Thyroid gland (tissue), 4 donors: ENCODE measurements at places on chromosomes 3 and 15. TPM values are rescaled to one million over a fixed set of nuclear protein-coding genes. Genes with fewer than 3 reads are reported as not detected.

DNA sequence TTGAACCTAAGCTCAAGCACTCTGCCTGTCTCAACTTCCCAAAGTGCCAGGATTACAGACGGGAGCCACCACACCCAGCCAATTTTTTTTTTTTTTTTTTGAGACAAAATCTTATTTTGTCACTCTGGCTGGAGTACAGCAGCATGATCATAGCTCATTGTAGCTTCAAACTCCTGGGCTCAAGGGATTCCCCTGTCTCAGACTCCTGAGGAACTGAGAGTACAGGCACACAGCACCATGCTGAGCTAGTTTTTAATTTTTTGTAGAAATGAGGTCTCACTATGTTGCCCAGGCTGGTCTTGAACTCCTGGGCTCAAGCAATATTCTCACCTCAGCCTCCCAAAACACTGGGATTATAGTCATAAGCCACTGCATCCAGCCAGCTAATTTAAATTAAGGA lies 36.8 kb upstream of the SUCLG2 start:
- DNase-seq = no peak

GRCh38 chr3:119911748-119912147 lies 129.8 kb downstream of the NR1I2 start:
- DNase-seq = no peak

GRCh38 chr3:169998668-169999131 lies 32.1 kb downstream of the SEC62 start:
- no peak for DNase-seq

- DNase-seq = no peak
Observed at GRCh38 chr15:94238539-94239118, 7.3 kb downstream of the MCTP2 start.

GRCh38 chr3:69033470-69033869 lies 18.7 kb downstream of the TMF1 start:
- DNase-seq = no peak

DNA sequence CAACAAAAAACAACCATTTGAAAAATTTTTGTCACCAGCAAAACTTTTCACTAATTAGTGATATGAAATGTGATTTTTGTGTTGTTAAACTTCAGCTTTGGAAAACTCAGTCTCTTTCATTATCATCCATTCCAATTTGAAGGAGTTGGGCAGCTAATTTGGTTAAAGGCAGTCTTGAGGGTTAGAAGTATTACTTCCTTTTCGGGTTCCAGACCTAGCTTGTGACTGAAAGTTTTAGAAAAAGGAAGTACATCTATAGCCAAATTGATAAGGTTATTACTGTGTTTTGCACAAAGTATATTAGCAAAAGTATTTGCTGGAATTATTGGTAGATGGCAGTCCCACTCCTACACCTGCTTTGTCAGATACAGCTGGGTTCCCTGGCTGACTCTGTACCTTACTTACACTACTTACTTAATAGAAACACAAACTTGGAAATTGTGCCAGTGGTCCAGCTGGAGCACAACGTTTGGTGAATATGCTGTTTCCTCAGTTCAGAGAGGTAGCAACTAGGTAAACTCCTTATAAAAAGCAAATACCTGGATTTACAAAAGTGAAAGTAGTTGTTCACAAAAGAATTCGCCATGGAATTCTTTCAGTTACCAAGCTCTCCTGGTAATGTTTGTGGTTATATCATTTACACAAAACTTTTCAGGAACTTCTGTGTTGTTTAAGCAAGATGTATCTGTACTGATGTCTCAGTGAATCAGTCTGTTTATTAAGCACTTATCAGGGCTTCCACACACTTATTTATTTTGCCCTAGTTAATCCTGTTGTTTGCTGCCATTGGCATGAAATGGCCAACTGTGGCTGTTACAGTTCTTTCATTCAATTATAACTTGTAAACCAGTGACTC lies 31.6 kb downstream of the TIPARP start:
- DNase-seq = no peak

DNA sequence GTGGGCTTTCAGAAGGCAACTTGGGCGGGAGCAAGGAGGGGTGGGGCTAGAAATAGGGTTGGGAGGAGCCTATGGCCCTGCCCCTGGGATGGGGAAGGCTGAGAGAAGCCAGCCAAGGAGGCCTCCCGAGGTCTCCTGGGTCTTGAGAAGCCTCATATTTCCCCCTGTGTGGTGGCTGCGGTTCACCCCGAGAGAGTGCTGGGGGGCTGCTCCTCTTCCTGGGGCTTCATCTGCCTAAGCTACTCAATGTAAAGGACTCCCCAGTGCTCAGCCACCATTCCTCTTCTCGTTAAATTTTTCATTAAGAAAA lies 174.3 kb downstream of the SMAD6 start:
- no peak for DNase-seq

DNA sequence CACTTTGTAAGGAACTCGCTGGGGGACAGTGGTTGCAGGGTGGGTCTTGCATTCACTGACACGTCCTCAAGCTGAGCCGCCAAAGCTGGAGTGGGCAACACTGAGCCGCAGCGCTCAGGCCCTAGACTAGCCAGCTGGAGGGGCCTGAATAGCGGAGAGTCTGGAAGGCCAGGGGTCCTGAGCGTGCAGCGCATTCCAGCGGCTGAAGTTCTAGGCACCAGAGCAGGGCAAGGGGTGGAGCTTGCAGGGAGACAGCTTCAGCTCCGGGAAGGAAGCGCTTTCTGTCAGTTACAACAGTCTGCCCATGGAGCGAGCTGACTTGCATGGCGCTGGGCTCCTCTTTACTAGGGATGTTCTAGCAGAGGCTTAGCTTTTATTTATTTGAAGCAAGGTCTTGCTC lies 2.7 kb downstream of the MAP6D1 start:
- DNase-seq = no peak

- DNase-seq = no peak
Observed at GRCh38 chr3:158696618-158697017, 24.2 kb upstream of the LXN start.

- DNase-seq = no peak
Observed at GRCh38 chr3:123365450-123366143, 83.3 kb downstream of the ADCY5 start.

GRCh38 chr3:146133441-146133840 lies 27.5 kb downstream of the PLOD2 start:
- no peak for DNase-seq

- DNase-seq = no peak
Observed at GRCh38 chr3:46222435-46223161, 14.5 kb upstream of the CCR1 start.

DNA sequence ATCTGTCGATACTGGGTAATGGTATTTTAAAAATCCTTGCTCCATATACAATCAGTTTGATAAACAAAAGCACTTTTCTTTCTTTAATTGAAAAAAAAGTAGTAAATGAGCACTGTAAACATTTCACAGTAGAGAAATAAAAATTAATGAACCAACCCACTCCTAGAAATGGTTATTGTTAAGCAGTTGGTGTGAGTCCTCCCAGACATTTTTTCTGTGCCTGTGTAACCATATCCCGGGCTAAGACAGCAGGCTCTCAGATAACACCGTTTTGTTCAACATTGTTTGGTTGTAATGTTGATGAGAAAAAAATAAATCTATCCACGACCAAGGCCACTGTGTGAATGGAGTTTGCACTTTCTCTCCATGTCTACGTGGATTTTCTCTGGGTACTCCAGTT lies 42.6 kb downstream of the PXK start:
- DNase-seq = no peak

DNA sequence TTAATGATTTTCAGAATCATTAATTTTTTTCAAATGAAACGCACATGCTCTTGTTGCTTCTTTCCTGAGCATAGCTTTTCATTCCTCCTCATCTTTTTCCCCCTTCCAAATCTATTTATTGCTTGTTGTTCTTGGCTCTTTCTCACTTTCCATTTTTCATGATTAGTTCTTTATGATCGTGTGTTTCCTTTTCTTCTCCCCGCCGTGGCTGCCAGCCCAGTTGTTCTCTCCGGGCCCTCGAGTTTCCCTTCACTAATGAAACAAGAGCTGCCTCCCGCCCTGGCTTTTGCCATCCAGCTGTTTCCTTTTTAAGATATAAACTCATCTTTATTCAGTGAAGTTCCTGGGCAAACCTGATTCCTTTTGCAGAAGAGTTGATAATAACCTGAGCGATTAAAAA lies 170.2 kb upstream of the NR2F2 start:
- peak; percentile 48 for DNase-seq

GRCh38 chr15:49751191-49751590 lies 130.3 kb downstream of the DTWD1 start:
- DNase-seq = no peak

DNA sequence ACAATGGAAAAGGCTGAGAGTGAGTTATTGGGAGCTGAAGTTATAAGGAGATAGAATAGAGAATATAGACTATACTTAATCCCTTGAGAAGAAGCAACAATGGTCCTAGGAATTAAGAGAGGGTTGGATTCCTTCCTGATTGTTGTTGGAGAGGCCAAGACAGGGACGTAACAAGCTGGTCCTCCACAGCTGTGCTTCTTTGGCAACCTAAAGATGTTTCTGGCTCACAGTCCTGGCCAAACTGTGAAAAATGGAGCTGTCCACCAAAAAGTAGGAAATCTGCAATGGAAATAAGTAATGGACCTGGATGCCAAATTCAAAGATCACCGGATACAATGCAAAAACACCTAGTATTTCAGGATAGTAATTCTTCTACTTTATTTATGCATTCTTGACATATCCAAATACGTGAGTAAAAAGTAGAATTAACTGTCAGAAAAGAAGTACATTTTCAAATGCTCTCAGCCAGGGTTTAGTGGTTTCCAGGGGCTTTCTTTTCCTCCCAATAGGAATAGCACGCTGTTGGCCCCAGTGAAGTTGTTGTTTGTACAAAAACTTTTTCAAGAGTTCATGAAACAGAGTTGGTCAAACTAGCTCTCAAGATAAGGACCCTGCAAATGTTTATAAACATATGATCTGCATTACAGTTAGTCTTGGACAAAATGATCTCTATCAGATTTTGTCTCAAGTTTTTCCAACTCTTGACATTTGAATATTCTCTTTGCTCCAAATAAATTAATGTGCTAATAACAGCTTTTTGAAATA lies 28.3 kb downstream of the CERS3 start:
- no peak for DNase-seq

DNA sequence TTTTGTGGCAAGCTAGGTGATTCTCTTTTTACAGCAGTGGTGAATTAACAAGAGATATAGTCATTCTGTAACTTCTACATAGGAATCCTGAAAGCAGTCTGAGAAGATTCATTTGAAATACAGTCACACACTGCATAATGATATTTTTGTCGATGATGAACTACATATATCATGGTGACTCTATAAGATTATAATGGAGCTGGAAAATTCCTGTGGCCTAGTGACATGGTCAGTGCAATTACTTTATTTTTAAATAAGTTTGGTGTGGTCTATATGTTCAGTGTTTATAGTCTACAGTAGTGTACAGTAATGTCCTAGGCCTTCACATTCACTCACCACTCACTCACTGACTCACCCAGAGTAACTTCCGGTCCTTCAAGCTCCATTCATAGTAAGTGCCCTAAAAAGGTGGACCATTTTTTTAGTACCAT lies 511.4 kb upstream of the MCTP2 start:
- DNase-seq = no peak

DNA sequence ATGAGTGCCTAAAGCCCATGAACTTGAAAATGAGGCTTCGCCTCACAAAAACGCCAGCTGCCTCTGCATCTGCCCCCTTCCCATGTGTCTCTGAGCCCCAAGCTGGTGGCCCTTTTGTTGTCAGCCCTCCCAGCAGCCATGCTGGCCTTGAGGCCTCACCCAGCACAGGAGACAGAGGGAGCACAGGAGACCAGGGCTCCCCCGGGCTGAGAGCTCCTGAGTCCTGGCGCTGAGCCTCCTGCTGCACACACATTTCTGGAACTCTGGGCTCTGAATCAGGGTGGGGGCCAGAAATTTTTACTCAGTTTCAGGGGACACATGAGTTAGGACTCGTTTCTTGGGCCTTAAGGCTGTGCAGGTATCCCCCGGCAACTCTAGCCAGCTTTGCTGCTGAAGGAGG lies 56.4 kb upstream of the ACAD9 start:
- DNase-seq = no peak

GRCh38 chr3:153284282-153284938 lies 122.4 kb downstream of the RAP2B start:
- DNase-seq = peak; percentile 17

- DNase-seq = no peak
Observed at GRCh38 chr3:193593668-193594030, 641 bp downstream of the OPA1 start.

DNA sequence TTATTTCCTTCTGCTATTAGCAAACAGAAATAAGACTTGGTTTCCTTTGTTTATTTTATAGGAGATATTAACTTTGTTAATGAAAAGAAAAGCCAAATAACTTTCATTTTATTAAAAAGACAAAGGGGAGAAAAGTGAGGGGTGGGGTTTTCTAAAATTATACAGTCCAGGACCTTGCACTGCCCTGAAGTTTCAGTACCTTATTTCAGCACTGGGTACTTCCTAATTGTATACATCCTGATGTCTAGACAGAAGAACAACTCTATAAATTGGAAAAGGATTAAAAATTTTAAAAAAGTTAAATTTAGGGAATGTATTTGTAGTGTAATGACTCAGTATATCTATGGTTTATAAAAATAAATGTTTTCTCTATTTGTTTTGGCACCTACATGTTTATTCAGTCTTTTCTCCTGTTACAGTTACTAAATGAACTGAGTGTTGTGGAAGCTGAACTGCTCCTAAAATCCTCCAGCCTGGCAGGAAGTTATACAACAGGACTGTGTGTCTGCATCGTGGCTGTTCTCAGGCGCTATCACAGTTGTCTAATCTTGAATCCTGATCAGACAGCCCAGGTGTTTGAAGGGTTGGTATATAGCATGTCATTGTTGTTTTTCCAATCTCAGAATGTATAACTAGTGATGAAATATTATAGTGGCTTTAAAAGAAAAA lies 27.6 kb upstream of the P2RY13 start:
- DNase-seq = no peak

LYSMD4 gene
- total RNA-seq = 6.9 TPM

AMIGO3 gene
- total RNA-seq = 1.5 TPM

SERINC4 gene
- not detected for total RNA-seq

STRIT1 gene
- total RNA-seq = not detected

CDHR4 gene
- total RNA-seq = not detected

LDHAL6B gene
- total RNA-seq = not detected

CIDEC gene
- total RNA-seq = 9.4 TPM

LMAN1L gene
- 3.5 TPM for total RNA-seq

PEX11A gene
- 17.8 TPM for total RNA-seq
